ENCODE measurements at places on chromosomes 11 and 22. TPM values are rescaled to one million over a fixed set of nuclear protein-coding genes. Genes with fewer than 3 reads are reported as not detected.

POU2F3 gene
- total RNA-seq: not detected

DNA sequence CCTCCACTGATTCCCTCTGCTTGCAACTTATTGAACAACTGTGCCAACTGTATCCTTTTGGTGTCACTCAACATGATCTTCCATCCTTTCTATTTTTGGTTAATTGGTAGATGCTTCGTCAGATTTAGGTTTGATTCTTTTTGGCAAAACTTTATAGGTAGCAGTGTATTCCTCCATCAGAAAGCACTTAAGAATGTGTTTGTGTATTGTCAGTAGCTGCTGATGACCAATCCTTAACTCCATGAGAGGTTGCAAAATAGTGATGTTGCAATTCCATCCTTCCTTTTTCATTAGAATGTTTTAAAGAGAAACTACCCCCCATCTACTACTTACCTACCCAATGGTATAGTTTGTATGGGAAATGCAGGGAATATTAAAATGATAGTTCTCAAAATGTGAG is 22.1 kb downstream of the FAM76B start:
- no peak overlapping the region for H3K4me3 ChIP-seq
- peak overlapping the region; percentile 17 for H3K27ac ChIP-seq
- H3K36me3 ChIP-seq: peaks cover 5% of the 10 kb centered on the region
- H3K4me1 ChIP-seq: no peaks in the 10 kb centered on the region
- DNase-seq: no peak
- no peaks in the 10 kb centered on the region for H3K27me3 ChIP-seq

DNA sequence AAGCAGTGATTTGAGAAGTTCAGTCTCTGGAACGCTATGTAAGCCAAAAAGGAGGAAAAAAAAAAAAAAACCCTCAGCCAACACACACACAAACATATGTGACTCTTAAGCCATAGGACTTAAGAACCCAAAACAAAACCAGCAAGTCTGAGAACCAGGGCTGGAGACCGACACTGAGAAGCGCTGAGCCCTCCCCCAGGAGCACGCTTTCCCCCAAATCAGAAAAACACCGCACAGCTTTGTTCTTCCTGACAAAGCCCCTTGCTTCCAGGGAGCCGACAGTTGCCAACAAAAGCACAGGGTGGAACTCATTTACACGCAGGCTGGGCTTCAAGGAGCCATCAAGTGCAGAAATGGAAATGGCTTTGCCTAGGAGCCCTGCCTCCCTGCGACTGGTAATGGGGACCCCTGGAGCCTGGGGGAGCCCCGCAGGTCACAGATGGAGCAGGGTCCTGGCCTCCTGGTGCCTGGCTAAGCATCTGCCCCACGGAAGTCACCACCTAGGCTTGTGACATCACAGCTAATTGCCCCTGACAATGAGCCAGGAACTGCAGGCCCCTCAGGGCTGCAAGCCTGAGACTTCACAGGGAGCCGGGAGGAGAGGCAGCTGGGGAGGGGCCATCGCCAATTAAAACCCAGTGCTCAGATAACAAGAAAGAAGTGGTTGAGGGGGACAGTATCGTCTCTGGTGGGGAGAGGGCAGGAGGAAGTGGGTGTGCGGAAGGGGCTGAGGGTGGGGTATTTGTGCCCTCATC is 66.9 kb downstream of the NFAM1 start:
- peaks cover 51% of the 10 kb centered on the region for H3K27me3 ChIP-seq
- no peak overlapping the region for H3K27ac ChIP-seq
- peak overlapping the region; percentile 10 for H3K4me3 ChIP-seq
- no peaks in the 10 kb centered on the region for H3K36me3 ChIP-seq
- DNase-seq: no peak

DNA sequence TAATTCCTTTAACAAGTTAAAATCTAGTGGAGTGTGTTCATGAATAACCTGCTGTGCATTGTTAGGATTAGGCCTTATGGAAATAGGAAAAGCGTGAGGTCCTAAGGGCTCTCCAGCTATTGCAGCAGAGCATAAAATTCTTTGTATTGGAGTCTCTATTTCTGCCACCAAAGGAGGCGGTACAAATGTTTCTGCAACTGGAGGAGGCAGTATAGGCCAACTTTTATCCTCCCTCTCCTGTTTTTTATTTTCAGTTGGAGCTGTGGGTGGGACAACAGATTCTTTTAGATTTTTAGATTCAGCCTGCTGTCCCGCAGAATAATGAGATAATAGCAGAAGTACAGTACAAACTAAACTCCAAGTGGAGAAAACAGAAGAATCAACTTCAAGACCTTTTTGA is 26.2 kb downstream of the OR10A6 start:
- DNase-seq: no peak
- no peak overlapping the region for H3K27ac ChIP-seq
- H3K27me3 ChIP-seq: peaks cover 24% of the 10 kb centered on the region

- H3K27ac ChIP-seq: no peak overlapping the region
- no peaks in the 10 kb centered on the region for H3K36me3 ChIP-seq
- no peaks in the 10 kb centered on the region for H3K4me1 ChIP-seq
Observed at GRCh38 chr11:1178906-1179305, 21.2 kb downstream of the MUC5AC start.

DNA sequence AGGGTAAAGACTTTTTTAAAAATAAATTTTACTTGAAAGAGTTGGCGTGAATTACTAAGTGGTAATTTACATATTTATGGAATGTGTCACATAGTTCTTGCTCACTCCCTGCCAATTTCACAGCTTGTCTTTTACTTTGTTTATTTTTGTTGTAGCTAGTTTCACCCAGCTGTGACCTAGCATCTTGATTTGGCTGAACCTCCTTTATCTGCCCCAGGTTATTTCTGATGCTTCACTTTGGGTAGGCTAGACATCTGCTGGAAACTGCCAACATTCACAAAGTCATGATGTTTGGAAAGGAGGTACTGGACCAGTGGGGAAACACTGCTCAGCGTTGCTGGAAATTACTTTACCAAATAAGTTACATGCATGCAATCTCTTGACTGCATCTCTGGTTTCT is 1676.0 kb upstream of the RAG2 start:
- no peaks in the 10 kb centered on the region for H3K4me1 ChIP-seq
- no peak overlapping the region for H3K4me3 ChIP-seq
- DNase-seq: no peak
- no peak overlapping the region for H3K27ac ChIP-seq
- H3K27me3 ChIP-seq: no peaks in the 10 kb centered on the region

NAV2 gene
- total RNA-seq: 2.9 TPM

MRGPRF gene
- not detected for total RNA-seq

ZNF280B gene
- total RNA-seq: 2.4 TPM

DNA sequence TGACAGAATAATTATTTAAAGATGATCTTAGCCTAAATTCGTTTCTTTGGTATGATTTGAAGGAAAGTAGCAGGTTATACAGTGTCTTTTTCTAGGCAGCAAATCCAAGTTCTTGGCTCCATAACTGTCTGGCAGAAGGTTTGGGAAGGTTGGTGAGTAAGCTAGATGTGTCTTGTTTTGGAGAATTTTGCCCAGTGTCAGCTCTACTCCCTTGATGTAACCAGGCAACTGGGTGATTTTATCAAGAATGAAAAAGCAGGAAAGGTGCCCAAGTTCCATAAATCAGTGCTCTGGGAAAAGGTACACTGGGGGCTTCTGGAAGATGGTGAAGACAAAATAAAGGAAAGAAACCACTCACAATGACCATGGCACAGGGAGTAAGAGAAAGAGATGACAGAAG is 71.5 kb upstream of the USP47 start:
- H3K36me3 ChIP-seq: no peaks in the 10 kb centered on the region
- no peak overlapping the region for H3K4me3 ChIP-seq
- no peak overlapping the region for H3K27ac ChIP-seq
- H3K4me1 ChIP-seq: no peaks in the 10 kb centered on the region
- H3K27me3 ChIP-seq: peaks cover 33% of the 10 kb centered on the region

DNA sequence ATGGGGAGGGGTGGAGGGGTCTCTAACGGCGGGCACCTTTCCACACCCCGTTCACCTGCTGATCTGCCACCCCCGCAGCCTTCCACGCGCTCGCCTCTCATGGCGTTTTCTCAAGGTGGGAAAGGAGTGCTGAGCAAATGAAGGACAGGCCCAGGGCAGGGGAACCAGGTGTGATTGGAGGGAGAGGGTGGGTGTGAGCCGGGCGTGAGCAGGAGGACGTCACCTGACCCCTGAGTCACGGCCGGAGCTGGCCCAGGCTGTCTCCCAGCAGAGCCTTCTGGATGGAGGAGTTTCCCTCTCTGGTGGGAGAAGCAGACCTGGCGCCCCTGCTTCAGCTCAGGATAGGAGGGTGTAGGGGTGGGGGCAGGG is 14.0 kb upstream of the ARHGAP8 start:
- H3K4me1 ChIP-seq: peaks cover 4% of the 10 kb centered on the region
- no peak overlapping the region for H3K27ac ChIP-seq
- H3K27me3 ChIP-seq: no peaks in the 10 kb centered on the region

- peaks cover 33% of the 10 kb centered on the region for H3K4me1 ChIP-seq
- DNase-seq: no peak
- H3K27me3 ChIP-seq: peaks cover 8% of the 10 kb centered on the region
- peak overlapping the region; percentile 98 for H3K4me3 ChIP-seq
- peak overlapping the region; percentile 94 for H3K27ac ChIP-seq
Observed at GRCh38 chr11:87038235-87038977, 672 bp downstream of the TMEM135 start.

DNA sequence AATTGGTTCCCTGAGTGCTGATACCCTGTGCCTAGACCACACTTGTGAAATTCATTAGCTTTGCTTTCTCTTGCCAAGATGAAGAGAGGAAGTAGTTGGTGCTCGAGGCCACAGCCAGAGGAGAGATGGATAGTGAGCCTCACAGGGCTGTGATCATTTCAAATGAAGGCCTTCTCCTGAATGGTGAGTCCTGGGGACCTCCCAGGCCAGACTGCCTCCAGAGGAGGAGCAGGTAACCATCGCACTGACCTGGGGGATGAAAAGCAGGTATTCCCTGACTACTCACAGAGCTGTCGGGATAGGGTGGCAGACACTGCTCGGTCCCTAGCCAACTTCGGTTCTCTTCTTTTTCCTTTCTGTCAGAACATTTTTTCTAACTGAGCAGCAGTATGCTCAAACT is 4.8 kb upstream of the FXYD6 start:
- H3K27ac ChIP-seq: no peak overlapping the region
- H3K27me3 ChIP-seq: peaks cover 65% of the 10 kb centered on the region
- DNase-seq: no peak
- H3K36me3 ChIP-seq: no peaks in the 10 kb centered on the region
- H3K4me1 ChIP-seq: peaks cover 7% of the 10 kb centered on the region
- no peak overlapping the region for H3K4me3 ChIP-seq

- no peaks in the 10 kb centered on the region for H3K36me3 ChIP-seq
- H3K4me3 ChIP-seq: no peak overlapping the region
- no peaks in the 10 kb centered on the region for H3K4me1 ChIP-seq
- DNase-seq: no peak
Observed at GRCh38 chr11:94650756-94651155, 83.6 kb downstream of the PIWIL4 start.

LMNTD2 gene
- total RNA-seq: 2.7 TPM

DNA sequence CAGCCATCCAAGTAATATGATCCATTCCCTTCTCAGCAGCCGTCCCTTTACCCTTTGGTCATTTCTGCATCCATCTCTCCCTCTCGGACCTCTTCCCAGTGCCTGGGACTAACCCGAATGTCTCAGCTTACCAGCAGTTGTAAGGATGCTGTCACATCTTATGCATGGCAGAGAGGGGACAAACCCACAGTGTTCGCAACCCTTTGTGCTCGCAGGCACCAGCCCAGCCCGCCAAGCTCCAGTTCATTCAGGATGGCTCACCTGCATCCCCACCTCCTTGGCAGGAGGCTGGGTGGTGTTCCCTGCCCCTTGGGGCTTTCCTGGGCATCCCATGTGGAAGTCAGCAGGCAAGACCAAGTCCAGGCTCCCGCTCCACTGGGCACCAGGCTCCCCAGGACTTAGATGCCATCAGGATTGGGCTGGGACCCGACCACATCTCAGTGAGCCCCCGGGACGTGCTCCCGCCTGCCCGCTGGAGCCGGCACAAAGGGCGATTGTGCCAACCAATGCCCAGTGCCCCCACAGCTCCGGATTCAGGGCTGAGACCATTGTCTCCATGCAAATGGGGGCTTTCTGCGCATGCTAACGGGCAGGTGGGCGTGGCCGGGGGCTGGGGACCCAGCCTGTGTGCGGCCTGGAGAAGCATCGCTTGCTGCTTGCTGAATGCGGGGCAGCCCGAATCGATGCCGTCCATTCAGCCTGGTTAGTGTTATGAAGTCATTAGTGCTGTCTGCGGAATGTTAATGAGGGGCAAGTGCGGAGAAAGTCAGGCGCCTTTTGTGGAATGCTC is 108.6 kb downstream of the KCNQ1OT1 start:
- H3K27ac ChIP-seq: no peak overlapping the region
- no peaks in the 10 kb centered on the region for H3K4me1 ChIP-seq
- H3K36me3 ChIP-seq: peaks cover 14% of the 10 kb centered on the region
- no peak overlapping the region for H3K4me3 ChIP-seq
- DNase-seq: no peak
- H3K27me3 ChIP-seq: no peaks in the 10 kb centered on the region

- peaks cover 24% of the 10 kb centered on the region for H3K27me3 ChIP-seq
- no peaks in the 10 kb centered on the region for H3K36me3 ChIP-seq
- DNase-seq: no peak
- H3K27ac ChIP-seq: no peak overlapping the region
- no peak overlapping the region for H3K4me3 ChIP-seq
- no peaks in the 10 kb centered on the region for H3K4me1 ChIP-seq
Observed at GRCh38 chr11:10680956-10681487, 12.5 kb downstream of the IRAG1 start.

DNA sequence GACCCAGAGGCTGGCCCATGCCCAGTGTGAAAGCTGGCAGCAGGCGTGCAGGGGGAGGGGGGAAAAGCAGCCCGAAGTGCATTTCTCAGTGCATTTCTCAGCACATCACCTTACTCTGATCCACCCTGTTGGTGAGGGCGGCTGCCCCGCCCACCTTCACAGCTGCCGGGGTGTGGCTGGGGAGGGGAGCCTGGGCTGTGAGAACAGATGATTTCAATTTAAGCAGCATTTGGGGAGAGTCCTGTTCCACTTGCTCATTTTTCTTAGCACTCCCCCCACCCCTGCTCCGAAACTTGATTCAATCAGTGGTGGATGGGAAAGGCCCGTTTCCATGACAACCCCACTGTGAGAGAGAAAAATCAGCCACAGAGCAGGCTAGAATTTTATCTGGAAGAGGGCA is 84.8 kb downstream of the SNX19 start:
- H3K27me3 ChIP-seq: peaks cover 21% of the 10 kb centered on the region
- H3K27ac ChIP-seq: no peak overlapping the region
- no peak for DNase-seq
- H3K36me3 ChIP-seq: no peaks in the 10 kb centered on the region
- H3K4me3 ChIP-seq: no peak overlapping the region

DNA sequence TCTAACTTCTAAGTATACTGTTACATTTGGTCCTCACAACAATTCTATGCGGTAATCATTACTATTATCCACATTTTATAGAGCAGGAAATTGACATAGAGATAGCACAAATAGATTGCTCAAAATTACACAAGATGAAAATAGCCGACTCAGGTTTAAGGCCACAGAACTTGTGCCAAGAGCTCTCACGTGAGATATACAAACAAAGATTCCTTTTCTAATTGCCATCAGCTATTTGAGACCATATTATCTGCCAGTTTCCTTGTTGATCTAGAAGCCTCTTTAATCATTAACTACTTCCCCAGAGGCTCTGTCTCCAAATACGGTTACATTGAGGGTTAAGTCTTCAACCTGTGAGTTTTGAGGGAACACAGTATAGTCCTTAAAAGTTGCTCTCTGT is 61.0 kb upstream of the GLYATL1B start:
- H3K4me1 ChIP-seq: no peaks in the 10 kb centered on the region
- H3K27ac ChIP-seq: no peak overlapping the region
- H3K36me3 ChIP-seq: no peaks in the 10 kb centered on the region
- DNase-seq: no peak
- no peak overlapping the region for H3K4me3 ChIP-seq

- DNase-seq: no peak
- peaks cover 38% of the 10 kb centered on the region for H3K36me3 ChIP-seq
- no peaks in the 10 kb centered on the region for H3K4me1 ChIP-seq
- no peak overlapping the region for H3K4me3 ChIP-seq
Observed at GRCh38 chr11:43756575-43756974, 76.0 kb downstream of the HSD17B12 start.
